Lung (tissue), 17 donors: ENCODE measurements at places on chromosomes 5 and 9. TPM values are rescaled to one million over a fixed set of nuclear protein-coding genes. Genes with fewer than 3 reads are reported as not detected.

DNA sequence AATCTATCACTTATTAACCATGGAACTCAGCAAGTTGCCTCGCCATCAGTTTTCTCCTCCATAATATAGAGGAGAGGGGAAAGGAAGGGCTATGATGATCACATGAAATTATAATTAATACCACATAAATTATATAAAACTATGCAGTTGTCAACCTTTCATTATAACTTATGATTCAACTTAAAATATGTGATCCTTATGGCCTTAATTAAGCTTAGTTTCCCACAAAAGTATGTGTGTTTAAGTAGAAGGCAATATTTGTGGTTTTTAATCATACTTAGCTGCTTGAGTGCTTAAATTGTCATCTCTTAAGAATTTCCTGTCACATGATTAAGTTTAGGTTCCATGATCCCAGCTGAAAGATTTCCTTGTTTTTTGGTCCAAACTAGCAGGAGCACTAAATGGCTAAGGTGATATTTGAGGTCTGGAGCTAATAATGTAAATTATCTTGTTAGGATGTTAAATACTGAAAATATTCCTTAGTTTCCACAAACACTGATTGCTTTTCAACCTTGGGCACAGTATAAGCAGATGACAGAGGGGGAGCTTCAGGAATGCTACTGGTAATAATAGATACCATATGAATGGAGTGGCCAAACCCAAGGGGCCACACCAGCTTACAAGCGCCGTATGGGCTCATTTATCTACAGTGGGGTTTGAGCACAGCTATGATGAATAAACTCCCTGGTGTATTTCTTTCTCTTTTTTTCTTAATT is 26.4 kb upstream of the F2R start:
- DNase-seq: no peak

- no peak for DNase-seq
Observed at GRCh38 chr5:75202935-75203334, 33.7 kb downstream of the ANKRD31 start.

Gene SLC45A2
- total RNA-seq: not detected

DNA sequence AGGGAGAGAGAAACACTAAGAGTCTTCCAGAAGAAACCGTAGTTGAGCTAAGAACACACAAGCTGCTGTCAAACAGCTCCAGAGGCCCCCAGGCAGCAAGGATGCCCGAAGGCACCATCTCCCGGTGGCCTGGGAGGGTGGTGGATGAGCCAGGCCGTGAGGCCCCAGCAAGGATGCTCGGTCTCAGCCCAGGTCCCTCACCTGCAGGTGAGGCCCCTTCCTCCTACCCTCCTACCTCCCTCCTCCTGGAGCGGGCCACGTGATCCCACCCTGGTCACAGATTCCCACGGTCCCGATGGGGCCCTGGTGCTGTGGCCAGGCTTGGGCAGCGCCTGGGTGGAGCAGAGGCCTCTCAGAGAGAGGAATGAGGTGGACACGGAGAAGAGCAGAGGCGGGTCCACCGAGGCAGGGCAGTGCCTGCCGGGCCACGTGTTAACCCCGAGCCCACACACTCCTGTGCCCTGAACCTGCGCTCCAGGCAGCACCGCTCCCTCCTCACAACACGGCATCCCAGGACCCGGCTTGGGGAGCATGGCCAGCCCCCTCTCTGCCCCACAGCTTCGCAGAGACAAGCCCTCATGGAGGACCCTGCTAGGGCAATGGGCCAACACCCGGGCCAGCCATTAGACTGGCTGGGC is 95.4 kb upstream of the SARDH start:
- no peak for DNase-seq

DNA sequence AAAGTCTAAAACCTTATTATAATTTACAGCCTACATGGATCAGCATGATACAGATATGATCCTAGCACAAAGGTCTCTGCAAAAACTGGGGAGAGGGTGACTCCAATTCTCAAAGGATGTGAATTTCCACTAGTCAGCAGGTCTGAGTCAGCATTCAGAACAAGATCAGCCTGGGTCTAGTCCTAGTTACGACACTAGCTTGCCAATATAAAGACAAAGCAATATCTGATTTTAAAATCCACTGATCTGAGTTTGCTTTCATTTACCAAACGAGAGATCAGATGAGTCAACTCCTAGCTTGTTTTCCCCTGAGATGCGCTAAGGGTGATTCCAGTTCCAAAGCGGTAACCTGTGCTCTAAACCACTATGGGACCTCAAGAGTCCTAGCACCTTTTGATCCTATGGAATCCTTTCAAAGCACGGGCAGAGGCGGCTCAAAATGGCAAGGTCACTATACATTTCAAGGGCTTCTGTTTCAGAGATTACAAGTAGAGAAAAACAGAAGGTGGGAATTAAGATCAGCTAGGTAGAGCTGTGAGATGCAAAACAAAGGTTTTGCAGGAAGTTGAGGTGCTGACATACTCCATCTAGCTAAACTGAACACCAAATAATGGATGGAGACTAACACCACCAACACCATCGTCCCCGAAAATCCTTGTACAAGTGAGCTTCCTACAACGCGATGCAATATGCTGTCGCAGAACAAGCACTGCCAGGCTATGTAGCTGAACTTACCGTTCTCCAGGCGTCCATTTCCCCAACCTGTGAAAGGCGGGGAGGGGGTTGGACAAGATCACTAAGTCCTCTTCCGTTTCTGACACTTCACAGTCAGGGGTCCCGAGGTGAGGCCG is 906 bp downstream of the SLC25A51 start:
- no peak for DNase-seq
